ENCODE measurements at places on chromosomes 3 and 15.

- DNase-seq: no peak
These were observed 61.9 kb upstream of the PHLDB2 start for GRCh38 chr3:111797171-111797615.

GRCh38 chr15:50390554-50391264, 33.5 kb upstream of the USP8 start:
- DNase-seq: no peak

GRCh38 chr15:90789462-90789861, 72.3 kb downstream of the BLM start:
- no peak for DNase-seq

GRCh38 chr3:195767792-195768191, 43.9 kb downstream of the MUC4 start:
- DNase-seq: no peak

DNA sequence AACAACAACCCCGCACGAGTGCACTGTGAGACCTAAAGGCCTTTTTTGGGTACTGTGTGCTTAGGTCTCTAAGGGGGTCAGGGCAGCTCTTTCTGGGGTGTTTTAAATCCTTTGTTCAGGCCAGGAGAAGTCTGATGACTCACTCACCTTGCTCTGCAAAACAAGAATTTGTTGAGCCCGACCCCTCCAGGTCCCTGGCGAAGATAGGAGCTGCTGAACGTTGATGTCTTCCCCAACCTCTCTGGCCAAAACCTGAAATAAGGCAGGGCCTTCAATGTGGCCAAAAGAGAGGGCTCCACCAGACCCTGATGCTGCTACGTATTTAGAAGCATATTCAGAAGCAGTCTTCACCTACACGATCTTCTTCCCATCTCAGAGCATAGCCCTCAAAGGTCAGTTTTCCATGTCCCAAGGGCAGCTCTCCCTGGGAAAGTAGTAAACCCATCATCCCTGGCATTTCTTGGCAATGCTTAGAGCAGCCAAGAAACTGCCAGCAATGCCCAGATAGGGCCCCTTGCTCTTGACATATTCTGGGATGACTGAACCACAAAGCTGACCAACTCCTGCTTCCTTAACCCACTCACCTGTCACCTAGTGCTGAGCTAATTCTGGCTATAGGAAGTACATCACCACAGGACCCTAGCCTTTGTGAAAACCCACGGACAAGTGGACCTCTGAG, 27.1 kb downstream of the CCDC13 start:
- DNase-seq: no peak

All from femur (tissue), 1 donor.